ENCODE measurements at places on chromosomes 7 and 10.

GRCh38 chr7:112103246-112103645 is 103.0 kb downstream of the DOCK4 start:
- DNase-seq = no peak

GRCh38 chr10:123970207-123970926 is 78.8 kb upstream of the CPXM2 start:
- no peak for DNase-seq

DNA sequence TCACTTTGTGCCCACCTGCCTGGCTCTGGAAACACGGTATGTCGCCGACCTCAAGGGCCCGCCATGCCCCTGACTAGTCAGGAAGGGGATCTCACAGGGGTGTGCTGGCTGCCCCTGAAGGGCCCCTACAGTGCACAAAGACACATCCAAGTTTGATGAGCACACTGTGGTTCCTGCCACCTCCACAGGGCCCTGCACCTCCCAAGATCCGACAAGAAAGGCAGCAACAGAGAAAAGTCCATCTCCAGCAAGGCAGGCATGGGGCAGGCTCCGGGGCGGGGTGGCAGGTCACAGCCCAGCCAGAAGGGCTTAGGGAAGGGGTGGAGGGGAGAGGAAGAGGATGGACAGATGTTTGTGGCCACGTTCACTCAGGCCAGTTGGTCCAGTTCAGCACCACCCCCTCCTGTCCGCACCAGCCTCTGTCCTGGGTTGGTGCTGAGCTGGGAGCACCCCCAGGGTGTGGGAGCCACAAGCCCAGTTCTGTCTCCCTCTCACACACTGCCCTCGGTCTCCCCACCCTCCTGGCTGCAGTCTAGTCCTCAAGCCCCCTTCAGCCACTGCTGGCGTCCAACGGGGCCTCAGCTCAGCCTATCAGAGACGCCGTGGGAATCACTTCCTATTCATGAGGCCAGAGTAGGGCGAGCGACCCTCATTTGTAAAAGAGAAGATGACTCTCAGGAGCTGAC is 11.5 kb downstream of the DRGX start:
- no peak for DNase-seq

GRCh38 chr10:91598211-91598977 is 34.5 kb downstream of the PPP1R3C start:
- DNase-seq = no peak

- DNase-seq = no peak
Measured at GRCh38 chr10:99536338-99537085, 3.8 kb downstream of the NKX2-3 start.

GRCh38 chr7:68433462-68434070 is 1164.7 kb upstream of the AUTS2 start:
- DNase-seq = no peak

GRCh38 chr10:90398566-90398965 is 459.3 kb downstream of the HTR7 start:
- DNase-seq = no peak

GRCh38 chr7:90312745-90313144 is 8.4 kb downstream of the FAM237B start:
- DNase-seq = no peak

All from hepatic stellate cell (primary cell).